CD4-positive, alpha-beta T cell treated with Interferon gamma for 1 hour (primary cell): ENCODE measurements at places on chromosomes 12 and 14.

DNA sequence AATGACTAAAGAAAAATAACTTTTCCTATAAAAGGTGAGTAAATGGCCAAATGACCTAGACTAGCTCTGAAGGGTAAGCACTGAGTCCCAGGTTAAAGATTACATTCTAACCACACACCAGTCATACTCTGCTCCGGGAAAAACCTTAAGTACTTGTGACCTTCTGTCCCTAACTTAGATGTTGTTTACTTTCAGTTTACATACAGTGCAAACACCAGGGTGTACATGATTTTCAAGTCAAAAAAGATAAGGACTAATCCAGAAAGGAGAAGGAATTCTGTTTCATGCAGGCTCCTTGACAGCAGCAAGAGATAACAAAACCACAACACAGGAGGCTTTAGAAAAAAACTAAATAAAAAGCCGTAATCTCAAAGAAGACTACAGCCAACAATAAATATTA is 174.2 kb downstream of the PPM1H start:
- no peak for DNase-seq

GRCh38 chr14:52315355-52315718 is 1.2 kb downstream of the PTGER2 start:
- DNase-seq, result peak; percentile 43

DNA sequence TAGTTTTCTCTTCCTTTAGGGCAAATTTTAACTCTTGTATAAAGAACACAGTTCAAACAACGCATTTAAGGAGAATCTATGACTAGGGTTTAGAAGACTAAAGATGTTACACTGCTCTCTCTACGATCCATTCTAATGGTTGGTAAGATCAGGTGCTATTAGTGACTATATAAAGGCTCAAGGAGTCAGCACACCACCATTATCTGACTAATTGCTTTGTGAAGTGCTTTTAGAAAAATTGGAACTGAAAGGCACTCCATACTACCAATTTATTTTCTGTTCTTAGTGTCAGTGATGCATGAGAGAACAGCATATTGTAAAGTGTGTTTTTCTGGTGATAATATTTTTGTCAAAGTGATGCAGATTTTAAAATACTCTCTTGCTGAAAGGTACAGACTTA is 136.8 kb downstream of the SYT1 start:
- DNase-seq, result no peak

- DNase-seq, result no peak
These were observed 98.0 kb downstream of the BBS10 start for GRCh38 chr12:76250256-76250655.

- DNase-seq, result no peak
These were observed 26.3 kb downstream of the KLRK1 start for GRCh38 chr12:10363658-10363913.

DNA sequence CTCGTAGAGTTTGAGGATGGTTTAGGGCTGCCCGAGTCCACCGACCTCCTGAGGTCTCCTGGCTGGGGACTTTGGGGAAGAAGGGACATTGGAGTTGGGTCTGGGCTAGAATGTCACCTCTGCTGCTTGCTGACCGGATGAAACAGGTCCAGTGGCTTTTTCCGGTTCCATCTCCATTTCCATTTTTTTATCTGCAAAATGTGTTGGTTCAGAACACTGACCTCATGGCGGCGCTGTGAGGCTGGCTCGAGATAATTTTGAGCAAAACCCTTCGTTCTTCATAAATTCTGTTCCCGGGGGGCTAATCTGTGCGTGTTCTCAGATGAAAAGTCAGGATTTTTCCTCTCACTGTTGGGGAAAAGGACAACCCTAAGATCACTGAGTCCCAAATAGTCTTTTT is 11.7 kb upstream of the MYL2 start:
- DNase-seq, result no peak

GRCh38 chr14:21509432-21510143 is 1.6 kb downstream of the METTL3 start:
- no peak for DNase-seq

DNA sequence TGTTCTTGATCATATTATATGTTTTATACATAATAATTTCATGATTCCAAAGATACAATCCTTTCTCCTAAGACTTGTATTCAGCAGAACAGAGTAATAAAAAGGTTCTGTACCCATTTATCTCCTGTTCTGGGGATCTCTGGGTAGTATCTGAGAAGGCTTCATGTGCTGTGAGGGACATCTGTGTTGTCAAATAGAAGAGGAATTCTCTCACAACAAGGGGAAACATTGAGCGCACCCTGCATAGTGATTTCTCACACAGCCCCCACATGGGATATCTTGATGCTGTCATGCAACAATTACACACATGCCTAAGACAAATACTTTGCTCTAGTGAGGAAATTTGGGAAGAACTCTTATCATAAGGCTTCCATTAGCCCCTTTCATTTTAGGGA is 101.8 kb upstream of the ATF1 start:
- no peak for DNase-seq

DNA sequence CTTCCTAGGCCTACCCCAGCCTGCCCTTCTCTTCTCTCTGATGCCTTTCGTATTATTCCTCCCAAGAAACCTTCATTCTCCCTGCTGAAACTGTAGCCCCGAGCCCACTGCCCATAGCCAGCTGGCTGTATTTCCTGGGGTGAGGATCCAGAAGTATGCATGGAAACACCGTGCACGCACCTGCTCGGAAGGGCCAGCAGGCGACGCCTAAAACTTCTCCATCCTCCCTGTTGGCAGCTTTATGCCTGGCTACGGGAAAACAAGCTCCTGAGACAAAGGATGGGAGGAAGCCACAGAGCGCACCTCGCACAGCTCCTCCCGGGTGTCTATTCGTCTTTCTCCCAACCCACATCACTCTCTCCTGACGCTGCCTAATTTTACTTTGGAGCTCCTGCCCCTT is 69.0 kb upstream of the CAPRIN2 start:
- DNase-seq, result no peak

DNA sequence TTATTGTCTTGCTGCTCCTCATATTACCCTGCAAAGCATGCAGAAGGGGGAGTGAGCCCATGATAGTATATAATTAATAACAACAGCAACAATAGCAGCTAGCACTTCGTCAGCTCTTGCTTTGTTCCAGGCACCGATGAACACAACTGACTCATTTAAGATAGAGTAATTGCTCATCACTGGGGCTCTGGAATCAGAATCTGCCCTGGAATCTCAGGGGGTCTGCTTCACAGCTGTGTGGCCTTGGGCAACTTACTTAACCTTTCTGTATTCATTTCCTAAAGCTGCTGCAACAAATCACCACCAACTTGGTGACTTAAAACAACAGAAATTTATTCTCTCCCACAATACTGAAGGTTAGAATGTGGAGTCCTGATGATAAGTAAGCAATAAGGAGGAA is 55.0 kb upstream of the PSMC1 start:
- no peak for DNase-seq

- DNase-seq, result no peak
These were observed 177.0 kb upstream of the CNTN1 start for GRCh38 chr12:40515041-40515816.

DNA sequence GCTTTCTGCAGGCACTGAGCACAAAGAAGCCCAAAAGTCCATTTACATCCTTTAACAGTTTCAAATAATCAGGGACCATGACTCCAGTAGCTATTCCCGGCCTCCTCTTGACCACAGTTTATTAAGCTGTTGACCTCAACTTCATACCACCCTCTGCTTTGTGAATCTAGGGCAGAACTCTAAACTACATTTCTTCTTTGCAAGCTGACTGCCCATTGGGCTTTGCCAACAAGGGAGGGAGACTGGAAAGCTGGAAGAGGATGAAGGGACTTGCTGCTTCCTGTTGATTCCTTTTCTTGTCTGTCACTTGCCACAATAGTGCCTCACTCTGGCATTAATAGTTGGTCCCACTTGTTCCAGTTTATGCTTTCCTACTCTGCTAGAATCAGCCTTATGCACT is 2.7 kb downstream of the CGRRF1 start:
- no peak for DNase-seq
